ENCODE measurements at places on chromosomes 16 and 17.

GRCh38 chr16:3983081-3983520 is 102.6 kb upstream of the CREBBP start:
- peak; percentile 79 for DNase-seq

DNA sequence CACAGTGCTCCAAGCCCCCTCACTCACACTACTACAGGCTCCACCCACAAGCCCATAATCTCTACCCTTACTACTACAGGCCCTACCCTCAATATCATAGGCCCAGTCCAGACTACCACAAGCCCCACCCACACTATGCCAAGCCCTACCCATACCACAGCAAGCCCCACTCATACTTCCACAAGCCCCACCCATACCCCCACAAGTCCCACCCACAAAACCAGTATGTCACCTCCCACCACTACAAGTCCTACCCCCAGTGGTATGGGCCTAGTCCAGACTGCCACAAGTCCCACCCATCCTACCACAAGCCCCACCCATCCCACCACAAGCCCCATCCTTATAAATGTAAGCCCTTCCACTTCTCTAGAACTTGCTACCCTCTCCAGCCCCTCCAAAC is 13.8 kb downstream of the RIPOR1 start:
- DNase-seq: peak; percentile 43

DNA sequence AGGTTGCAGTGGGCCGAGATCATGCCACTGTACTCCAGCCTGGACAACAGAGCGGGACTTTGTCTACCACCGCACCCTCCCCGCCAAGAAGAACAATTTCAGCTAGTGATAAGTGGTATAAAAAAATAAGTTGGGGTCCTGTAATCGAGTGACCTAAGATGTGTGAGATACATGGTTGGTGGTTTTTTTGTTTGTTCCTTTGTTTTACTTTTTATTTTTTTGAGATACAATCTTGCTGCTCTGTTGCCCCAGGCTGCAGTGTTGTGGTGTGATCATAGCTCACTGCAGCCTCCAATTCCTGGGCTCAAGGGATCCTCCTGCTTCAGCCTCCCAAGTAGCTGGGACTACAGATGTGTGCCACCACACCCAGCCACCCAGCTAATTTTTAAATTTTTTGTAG is 58.7 kb downstream of the PITPNC1 start:
- no peak for DNase-seq

- no peak for DNase-seq
Observed at GRCh38 chr16:81004646-81005353, 1.9 kb downstream of the CMC2 start.

DNA sequence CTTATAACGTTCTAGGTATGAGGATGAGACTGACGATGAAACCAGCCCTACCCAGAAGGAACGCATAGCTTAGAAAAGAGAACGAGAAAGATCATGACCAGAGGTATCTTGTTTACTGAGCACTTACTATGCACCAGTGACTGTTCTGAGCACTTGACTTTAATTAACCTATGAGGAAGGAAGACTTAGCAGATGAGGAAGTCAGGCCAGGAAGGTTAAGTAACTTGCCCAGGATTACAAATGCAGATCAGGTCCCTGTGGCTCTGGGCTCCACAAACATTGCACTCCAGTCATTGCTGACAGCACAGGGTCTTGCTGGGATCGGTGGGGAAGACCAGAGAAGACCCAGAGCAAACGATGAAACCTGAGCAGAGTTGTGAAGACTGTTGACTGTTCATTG is 7.1 kb downstream of the KRT13 start:
- DNase-seq: no peak

GRCh38 chr16:27097800-27098230 is 31.1 kb downstream of the C16orf82 start:
- DNase-seq: peak; percentile 88

DNA sequence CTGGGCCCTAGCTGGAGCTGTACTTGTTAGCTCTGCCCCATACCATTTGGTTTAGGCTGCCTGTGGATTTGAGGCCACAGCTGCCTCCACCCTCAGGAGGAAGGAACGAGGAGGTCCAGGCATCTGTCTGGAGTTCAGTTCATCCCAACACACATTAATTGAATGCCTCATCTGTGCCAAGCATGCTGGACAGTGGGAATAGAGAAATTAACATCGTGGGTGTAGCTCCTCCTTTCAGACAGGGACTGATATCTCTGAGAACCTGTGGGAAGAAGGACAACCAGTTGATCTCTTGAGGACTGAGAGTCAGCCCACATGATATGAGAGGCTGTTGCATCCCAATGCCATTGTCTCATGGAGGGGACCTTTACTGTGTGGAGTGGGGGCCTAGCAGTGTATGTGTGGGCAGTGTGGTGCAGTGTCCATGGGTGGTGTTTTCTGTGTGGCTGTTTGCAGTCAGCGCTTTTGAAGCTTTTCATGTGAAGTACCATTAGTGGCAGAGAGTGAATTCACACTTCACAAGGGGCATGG is 29.4 kb upstream of the DDX52 start:
- DNase-seq: no peak

- no peak for DNase-seq
Observed at GRCh38 chr17:57675427-57676387, 69.4 kb downstream of the CCDC182 start.

DNA sequence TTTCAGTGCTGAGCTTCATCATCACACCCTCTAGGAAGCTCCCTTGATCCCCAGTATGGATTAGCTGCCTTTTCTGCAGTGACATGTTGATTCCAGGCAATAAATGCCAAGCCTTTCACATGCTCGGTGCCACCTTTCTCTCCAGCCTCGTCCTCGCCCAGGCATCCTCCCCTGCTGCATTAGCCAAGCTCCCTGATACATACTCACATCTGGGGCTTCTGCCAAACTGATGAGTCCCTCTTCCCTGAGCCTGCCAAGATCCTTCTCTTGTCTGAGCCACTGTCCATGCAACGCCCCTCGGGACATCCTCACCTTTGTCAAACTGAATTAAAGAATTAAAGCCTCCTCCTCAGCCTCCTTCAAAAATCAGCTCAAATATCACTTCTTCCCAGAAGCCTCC is 538.5 kb upstream of the CDH11 start:
- DNase-seq: no peak

GRCh38 chr16:25224731-25225319 is 8.1 kb downstream of the AQP8 start:
- no peak for DNase-seq

DNA sequence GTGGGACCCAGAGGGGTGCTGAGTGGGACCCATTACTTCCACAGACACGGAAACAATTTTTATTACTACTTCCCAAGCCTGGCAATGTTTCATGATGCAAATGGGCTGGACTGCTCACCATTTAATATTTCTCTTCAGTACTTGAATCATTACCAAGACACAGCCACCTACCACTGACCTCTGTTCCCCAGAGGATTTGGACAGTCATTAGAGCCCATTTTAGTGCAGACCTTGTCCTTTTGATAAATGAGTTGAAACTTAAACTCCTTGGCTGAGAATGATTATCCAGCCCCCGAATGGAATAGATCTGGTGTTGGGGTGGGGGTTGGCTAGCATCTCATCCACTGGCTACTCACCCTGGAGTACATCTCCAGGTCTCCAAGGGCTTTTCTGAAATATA is 33.6 kb upstream of the APOH start:
- no peak for DNase-seq

DNA sequence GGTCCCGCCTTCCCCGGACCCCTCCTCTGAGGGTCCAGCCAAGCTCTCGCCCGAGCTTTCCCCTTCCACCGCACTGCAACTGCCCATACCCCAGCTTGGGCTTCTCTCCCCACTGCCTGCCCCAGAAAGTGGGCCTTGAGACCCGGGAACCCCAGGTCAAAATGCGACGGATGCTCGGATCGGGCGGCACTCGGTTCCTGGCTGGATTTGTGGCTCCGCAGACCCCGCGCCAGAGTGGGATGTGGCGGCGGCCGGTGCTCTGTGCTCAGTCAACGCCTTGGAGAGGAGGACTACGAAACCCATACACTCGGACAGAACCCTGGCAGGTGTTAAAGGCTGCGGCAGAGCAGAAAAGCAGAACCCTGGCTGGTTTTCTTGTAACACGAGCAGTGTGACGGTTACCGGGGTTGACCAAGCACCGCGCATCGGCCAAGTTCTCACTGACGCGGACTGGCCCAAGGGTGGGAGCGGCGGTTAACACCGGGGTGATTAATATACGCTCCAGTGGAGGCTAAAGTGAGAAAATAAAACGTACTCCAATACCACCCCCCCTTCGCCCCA is 885 bp upstream of the SLFN13 start:
- DNase-seq: no peak

- peak; percentile 50 for DNase-seq
Observed at GRCh38 chr17:14299280-14300141, 1.4 kb upstream of the HS3ST3B1 start.

DNA sequence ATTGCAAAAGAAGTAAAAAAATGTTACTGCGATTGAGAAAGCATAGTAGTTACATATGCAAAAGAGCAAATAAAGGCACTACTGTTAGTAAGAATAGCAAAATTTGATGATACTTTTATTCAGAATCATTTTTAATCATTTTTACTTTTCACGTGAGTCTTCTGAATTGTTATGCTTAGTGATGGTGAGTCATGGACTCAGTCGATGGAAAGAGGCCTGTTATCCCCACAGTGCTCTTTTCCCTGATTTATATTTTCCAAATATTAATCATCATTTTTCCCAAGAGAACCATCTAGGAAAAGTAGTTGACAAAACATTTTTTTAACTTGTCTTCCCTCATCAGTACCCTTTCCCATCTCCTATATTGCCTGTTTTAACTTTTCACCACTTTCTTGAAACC is 181.1 kb downstream of the CHD9 start:
- no peak for DNase-seq

GRCh38 chr17:80277751-80278671 is 17.4 kb downstream of the RNF213 start:
- no peak for DNase-seq

DNA sequence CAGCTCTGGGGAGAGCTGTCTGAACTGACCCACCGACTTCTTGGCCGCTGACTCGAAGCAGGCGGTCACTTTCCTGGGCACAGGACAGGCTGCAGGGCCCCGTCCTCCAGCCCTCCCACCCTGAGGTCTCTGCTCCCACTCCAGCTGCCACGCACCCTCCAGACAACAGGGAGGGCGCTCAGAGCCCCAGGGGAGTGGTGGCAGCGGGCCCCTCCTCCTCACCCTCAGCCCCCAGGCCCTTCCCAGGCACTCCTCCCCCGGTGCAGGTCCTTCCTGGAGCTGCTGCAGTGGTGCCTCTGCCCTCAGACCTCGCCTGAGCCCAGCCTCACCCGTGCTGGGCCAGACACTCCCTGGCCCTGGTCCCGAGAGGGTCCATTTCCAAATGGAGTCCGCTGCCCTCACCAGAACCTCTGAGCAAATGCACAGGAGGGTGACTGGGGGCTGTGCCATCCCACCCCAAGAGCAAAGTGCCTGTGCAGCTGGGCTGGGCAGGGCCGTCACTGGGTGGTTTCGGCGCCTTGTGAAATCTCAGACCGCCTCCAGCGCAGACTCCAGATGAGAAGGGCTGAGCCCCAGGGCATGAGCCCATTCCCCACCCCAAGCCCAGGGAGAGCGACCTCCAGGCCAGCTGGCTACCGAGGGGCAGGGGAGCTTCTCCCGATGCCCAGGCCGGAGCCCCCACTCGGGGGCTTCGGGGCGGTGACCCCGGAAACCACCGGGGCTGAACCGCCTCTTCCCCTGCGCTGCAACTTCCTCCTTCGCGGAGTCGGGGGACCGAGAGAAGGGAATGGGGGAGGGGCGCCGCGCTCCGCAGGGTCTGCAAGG is 717 bp downstream of the CYBA start:
- DNase-seq: no peak

- DNase-seq: peak; percentile 59
Observed at GRCh38 chr17:78419970-78420815, 41.7 kb downstream of the PGS1 start.

DNA sequence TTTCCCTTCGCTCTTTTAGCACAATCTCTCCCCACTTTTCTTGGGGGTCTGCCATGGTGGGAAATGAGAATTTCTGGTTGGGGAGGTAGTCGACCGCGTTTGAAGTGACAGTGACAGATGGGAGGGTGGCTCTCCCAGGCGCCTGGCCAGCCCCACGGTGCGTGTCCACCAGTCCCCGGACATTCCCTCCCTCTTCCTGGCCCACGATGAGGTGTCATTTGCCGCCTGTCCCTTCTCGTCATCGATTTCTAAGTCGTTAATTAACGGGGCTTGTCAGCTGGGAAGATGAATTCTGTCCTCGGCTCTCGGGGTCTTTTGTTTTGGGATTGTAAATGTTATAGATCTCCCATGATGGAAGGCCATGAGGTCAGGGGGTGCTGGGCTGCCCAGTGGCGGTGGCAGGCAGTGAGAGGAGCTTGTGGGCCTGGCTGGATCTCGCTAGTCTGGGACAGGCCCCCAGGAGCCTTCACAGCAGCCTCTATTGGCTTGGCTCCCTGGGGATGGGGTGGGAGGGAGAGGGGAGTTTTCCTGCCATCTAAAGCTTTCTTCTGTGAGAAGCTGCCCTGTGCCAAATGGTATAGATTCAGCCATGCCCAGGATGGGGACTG is 164.2 kb downstream of the MRM1 start:
- no peak for DNase-seq

GRCh38 chr16:68563631-68564381 is 24.7 kb downstream of the ZFP90 start:
- DNase-seq: no peak

DNA sequence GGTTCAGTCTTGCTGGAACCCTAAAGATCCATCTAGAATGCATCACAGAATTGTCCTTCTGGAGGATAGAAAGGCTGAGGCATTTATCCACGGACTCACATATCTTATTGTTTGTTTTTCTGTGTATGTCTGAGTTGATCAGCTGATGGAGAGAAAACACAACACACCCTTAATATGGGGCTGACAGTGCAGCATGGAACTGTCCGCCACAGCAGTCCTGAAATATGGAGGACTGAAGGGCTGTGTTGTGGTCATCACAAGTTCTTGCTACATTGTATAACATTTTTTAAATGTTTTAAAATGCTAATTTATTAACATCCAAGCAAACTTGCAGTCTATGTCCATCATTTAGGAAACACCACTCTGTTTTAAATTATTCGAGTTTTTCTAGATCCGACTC is 448.9 kb upstream of the ERCC4 start:
- no peak for DNase-seq

DNA sequence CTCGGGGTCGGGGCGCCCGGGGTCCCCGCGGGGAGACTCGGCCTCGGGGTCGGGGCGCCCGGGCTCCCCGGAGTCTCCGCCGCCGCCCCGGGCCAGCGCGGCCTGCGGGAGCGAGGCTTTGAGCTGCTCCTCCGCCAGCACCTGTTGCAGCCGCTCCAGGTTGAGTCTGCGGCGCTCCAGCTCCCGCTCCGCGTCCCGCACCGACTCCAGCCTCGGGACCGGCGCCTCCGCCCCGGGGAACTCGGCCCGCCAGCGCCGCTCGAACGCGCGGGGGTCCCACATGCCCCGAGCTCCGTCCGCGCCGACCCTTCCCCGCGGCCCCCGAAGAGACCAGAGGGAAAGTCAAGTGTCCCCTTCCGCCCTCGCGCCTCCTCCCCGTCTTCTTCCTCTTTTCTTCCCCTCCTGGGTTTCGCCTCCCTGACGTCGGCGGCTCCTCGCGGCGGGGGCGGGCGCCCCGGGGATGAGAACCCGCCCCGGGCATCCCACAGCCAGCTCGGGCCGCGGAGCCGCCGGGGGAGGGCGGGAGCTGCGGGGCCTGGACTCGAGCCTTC is 40.8 kb upstream of the BHLHA9 start:
- DNase-seq: peak; percentile 78

GRCh38 chr16:66457888-66458287 is 30.8 kb downstream of the BEAN1 start:
- DNase-seq: no peak

GRCh38 chr17:4573669-4574068 is 10.7 kb upstream of the SMTNL2 start:
- DNase-seq: peak; percentile 78

All from left ventricle myocardium superior (tissue), 1 donor.